ENCODE measurements at places on chromosomes 6 and 20.

- no peak for DNase-seq
These were observed 939.5 kb downstream of the EPHA7 start for GRCh38 chr6:92479831-92480230.

DNA sequence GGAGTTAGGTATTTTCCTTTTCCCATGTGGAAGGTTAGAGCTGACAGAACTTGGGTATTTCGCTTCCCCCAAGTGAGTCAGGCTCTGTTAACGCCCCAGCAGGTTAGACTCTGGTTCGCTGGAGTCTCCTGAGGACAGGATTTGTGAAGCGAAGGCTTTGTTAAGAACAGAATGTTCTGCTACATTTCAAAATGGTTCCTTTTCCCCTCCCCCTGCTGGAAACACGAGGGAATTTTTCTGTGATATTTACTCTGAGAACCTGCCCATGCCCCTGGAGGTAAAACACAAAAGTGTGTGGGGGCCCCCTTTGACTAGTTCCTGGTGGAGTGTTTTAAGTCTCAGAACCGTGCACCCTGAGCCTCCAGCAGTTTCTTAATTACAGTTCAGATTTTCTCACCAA lies 731.4 kb upstream of the CITED2 start:
- DNase-seq = peak; percentile 2

DNA sequence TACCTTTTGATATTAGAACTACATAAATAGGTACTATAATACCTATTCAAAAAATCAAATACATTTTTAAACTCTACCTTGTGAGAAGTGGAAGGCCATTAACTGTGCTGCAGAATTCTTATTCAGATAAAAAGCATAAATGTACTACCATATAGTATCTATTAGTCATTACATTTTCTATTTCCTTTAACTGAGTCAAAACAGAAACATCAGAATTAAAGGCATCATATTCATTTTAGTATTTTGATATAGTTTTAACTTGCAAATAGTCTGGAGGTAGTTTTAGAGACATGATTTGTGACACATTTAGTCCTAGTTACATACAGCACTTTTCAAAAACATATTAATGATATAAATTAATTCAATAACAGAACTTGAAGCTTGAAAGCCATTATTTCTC lies 39.9 kb upstream of the TAB2 start:
- DNase-seq = no peak

GRCh38 chr6:139296927-139297326 lies 5.1 kb upstream of the TXLNB start:
- no peak for DNase-seq

GRCh38 chr20:62367633-62368391 lies 700 bp upstream of the LAMA5 start:
- DNase-seq = peak; percentile 91

- DNase-seq = peak; percentile 18
These were observed 80.3 kb downstream of the BACH2 start for GRCh38 chr6:90216072-90216977.

DNA sequence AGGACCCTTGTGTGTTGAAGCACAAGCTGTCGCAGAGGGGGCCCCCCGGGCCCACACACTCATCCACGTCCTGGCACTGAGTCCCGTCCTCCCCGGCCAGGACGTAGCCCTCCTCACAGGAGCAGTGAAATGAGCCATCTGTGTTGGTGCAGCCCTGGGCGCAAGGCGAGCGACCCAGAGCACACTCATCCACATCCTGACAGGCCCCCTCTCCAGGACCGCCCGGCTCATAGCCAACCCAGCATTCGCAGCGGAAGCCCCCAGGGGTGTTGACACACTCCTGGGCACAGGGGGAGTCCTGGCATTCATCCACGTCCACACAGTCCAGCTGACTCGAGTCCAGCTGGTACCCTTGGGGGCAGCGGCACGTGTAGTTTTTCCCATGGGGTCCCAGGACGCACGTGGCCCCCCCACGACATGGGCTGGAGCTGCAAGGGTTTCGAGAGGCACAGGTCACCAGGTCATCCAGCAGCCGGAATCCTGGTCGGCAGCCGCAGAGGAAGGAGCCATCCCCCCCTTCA lies 1.2 kb downstream of the CD93 start:
- DNase-seq = no peak

Measured in SHP77 (cell line).